ENCODE measurements at places on chromosomes 7 and 10. TPM values are rescaled to one million over a fixed set of nuclear protein-coding genes. Genes with fewer than 3 reads are reported as not detected.

Gene PDZD7
- 3.2 TPM for total RNA-seq

Gene ZPBP
- total RNA-seq: not detected

Gene ACTL6B
- total RNA-seq: 99.6 TPM

Gene LIPF
- 3.4 TPM for total RNA-seq
